ENCODE measurements at places on chromosomes 13 and 19.
A peak's percentile ranks its signal among the peaks of the same experiment; 100 is the strongest.

DNA sequence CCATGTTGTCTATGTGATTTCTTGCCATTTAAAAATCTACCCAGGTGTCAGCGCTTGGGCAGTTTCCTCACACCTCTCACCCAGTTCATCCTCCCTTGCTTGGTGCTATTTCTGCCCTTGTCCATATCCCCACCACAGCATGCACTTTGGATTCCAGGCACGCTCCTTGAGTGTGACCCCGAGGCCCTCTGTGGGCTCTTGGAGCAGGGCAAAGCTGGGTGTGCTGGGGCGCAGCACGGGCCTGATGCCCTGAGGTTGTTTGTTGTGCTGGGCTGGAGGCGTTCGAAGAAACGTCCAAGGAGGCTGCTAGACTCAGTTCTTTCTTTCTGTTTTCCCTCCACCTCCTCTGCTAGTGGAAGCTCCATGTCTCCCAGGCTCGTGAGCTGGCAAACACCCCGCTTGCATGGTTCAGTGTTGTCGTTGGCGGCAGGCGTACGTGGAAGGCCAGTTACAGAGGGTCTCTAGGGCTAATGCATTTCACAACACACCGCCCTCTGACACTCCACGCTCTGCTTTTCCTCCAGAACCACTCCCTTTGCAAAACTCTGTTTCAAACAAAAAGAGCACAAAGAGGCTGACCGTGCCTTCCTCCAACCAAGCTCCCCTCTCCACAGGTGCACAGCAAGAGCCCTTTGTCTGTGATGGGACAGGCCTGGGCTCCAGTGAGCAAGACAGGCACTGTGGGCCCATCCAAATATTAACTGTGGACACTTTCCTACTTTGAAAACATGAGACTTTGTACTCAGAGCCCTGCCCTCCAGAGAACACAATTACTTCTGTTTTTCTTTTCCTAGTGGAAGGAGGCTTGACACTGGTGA lies 117.7 kb upstream of the GJB6 start:
- no peak for DNase-seq

DNA sequence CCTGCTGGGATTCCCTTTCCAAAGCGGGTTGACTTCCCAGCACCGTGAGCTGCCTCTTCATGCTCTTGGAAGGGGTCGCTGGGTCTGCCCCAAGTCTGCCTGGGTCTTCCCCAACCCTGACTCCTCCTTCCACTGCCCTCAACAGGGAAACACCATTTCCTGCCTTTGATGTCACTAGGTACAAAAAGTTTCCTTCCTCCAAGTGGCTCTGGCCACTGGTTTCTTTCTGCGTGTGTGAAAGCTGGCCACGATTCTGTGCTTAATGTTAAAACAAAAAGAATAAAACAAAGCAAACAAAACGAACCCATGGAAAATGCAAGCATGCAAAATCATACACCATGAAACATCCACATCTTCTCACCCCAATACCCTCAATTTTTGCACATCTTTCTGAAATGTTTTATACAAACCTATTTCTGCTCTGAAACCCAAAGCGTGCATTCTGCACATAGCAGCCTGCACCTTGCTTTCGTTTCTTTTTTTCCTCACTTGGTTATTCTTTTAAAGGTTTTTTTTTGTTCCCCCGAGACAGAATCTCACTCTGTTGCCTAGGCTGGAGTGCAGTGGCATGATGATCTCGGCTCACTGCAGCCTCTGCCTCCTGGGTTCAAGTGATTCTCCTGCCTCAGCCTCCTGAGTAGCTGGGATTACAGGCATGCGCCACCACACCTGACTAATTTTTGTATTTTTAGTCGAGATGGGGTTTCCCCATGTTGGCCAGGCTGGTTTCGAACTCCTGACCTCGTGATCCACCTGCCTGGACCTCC lies 12.5 kb upstream of the TNFSF9 start:
- no peak for DNase-seq

GRCh38 chr13:113559901-113560644 lies 24.5 kb upstream of the TFDP1 start:
- no peak for DNase-seq

- peak; percentile 13 for DNase-seq
Observed at GRCh38 chr13:51861723-51862300, at the start of gene CCDC70. Gene CCDC70, plus strand, starts transcription at chr13:51861969. Its CDS starts 3,443 bp downstream, at chr13:51865412.

DNA sequence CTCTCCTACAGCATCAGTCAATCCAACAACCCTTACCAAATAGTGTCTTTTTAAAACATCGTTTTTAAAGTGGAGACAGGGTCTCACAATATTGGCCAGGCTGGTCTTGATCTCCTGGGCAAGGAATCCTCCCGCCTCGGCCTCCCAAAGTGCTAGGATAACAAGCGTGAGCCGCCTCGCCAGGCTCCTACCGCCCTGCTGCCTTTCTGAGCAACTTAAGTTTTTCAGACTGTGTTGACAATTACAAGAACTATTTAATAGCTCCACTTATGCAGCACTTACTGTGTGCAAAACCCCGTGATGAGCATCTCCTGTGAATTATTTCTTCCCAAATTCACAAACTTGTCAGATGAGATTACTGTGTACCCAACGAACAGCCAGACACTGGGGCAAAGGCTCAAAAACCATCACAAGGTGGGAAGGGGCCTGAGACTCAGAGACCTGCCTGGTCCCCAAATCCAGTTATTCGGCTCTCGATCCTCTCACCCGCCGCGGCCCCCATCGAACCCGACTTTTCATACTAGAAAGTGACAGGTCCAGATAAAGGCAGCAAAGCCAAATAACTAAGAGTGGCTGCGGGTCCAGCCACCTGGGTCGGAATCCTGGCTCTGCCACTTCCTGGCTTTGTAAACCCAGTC lies 581 bp downstream of the RPL18 start:
- DNase-seq: no peak

DNA sequence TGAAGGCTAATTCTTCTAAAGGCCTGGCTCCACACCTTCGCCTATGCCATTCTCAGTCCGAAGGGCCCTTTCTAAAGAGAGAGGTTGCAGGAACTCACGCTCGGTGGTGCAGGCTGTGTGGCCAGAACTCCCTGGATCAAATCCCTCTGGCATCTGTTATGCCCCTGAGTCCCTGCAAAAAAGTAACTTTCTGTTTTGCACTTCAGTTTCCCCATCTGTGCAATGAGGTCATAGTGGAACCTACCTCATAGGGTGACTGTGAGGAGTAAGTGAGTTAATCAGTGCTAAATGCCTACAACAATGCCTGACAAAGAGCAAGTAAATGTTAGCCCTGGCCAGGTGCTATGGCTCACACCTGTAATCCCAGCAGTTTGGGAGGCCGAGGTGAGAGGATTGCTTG lies 7.3 kb downstream of the IGSF23 start:
- DNase-seq: no peak

GRCh38 chr19:16370641-16371391 lies 46.2 kb downstream of the KLF2 start:
- DNase-seq: no peak

GRCh38 chr13:29541400-29541799 lies 54.1 kb downstream of the SLC7A1 start:
- no peak for DNase-seq

- DNase-seq: no peak
Observed at GRCh38 chr13:80196756-80197155, 144.2 kb downstream of the SPRY2 start.

- DNase-seq: no peak
Observed at GRCh38 chr13:106183410-106184065, 351.9 kb downstream of the EFNB2 start.

DNA sequence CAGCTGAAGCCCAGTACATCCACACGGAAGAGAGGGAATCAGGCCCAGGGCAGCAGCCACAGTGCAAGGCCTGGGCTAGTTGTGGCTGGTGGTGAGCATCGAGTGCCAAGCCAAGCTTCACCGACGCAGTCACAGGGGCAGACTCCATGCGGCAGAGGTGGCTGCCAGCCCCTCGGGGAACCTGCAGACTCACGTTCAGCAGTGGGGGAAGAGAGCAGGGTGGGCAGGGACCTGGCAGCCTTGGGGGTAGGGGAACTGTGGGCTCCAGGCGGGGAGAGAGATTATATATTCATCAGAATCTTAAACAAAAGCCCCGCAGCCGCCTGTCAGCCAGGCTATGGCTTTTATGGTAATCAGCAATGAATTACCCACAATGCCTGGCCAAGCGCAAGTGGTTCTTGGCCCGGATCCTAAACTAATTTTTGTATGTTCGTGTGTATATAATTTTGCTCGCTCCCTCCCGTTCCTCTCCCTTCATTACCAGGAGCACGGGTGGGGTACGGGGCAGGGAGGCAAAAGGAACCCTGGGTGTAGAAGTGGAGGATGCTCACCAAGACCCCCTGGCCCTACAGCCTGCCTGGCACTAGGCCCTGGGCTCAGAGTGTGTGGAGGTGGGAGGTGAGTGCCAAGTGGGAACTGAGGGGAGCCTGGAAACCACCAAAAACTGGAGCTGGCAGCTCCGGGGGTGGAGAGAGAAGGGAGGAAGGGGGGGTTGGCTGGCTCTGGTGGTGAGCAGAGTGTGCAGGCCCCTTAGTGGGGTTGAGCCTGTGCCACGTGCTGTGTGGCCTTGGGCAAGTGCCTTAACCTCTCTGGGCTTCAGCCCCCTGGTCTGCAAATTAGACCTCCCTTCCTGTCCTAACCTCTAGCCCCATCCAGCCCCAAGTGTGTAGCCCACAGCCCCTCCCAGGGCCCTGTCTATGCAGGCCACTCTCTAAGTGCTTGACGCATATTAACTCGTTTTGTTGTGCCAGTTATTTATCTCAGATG lies 31.9 kb downstream of the PTPRS start:
- no peak for DNase-seq

DNA sequence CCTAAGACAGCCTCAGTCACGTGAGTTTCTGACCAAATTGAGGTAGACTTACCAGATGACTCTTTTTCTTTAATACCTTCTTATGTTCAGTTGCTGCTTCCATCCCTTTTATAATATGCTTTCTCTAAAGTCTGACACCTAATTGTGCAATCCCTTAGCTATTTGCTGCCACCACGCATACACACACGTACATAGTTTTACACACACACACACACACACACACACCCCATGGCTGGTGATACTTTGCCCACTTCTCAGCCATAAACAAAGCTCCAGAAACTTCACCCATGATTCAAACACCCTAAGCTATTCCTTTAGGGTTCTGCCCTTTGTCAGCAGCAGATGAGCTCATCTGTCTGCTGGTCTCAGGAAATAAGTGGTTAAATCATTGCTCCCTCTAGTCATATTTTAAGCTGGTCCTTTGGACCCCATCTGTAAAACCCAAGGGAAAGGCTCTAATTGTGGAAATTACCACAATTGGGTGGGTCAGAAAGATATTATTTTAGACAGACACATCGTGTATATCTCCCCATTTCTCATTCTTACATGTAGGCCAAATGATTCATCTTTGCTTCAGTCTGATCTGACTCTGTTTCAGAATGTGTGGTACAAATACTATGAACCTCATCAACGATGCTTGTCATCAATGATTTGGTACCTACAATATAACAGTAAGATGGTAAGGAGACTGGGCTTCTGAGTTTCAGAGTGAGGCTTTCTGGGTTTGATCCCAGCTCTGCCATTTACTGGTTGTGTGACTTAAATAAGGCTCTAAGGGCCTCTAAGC lies 69.2 kb downstream of the NALCN start:
- no peak for DNase-seq

- DNase-seq: no peak
Observed at GRCh38 chr19:46494146-46494940, 1.3 kb downstream of the PNMA8B start.

GRCh38 chr19:37470216-37470615 lies 1.1 kb downstream of the ZNF570 start:
- DNase-seq: no peak

DNA sequence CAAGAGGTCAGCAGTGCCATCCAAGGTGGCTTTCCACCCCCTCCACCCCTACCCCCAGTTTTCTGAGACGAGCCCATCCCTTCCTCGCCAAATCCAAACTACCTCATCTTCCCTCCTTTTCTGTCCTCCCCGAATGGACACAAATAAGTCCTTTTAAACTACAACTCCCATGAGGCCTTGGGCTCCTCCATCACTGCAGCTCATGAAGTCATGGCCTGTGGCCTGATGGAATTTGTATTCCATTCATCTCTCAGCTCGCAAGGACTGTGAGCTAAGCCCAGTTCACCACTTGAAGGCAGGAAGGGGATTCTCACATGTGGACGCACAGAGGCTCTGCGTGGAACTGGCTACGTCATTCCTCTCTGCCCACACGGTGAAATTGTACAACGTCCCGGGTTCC lies 12.5 kb downstream of the PTPRH start:
- DNase-seq: no peak

DNA sequence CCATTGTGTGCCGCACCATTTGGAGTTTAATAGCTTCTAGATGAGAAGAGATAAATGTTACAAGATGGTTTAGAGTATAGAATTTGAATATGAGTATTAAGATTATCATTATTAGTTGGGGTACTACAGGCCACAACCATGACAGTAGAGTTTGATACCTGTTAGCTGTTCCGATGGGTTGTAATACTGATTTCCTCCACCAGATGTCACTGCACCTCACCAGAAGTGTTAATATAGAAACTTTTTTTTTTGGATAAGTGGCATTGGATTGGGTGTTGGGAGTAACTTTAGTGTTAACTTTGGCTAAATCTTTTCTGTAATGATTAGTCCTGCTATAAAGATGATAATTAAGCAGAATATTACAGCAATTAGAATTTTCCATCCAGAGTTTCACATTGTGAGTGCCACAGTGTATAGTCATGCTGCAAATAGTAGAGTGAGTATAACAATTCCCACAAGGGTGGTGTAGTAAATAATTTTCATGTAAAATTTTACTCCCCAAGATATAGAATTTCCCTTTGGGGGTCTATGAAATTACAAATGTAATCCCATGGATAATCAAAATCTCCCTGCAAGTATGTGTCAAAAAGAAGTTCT lies 56.3 kb downstream of the PSG3 start:
- DNase-seq: no peak

- DNase-seq: no peak
Observed at GRCh38 chr13:107847406-107847805, 367.9 kb downstream of the LIG4 start.

DNA sequence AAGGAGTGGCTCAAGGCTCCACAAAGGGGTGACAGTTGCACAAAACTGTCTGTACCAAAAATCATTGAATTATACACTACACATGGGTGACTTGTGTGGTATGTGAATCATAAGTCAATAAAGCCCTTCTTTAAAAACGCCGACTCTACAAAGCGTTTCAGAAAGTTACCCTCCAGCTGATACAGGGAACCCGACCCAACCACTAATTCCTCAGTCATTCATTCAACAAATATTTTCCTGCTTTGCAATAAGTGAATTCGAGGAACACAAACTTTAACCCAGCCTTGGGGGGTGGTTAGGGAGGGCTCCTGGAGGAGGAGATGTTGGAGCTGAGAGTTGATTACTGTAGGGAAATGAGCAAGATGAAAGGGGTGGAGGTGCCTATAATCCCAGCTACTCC lies 32.0 kb downstream of the LTBP4 start:
- DNase-seq: no peak

DNA sequence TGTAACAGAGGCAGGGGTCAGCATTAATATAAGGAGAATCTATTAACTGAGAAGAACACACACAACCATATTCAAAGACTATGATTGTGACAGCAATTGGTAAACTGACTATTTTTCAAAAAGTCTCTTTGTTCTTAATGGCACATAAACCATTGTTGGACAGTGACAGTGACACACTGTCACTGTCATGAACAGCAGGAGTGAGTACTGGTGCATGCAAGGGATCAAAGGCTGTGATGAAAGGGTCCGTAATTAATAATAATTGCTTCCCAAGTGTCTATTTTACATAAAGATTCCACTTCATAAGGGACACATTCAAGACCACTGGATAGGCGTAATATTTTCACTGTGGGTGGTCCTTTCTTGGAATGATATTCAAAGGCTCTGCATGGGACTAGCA lies 50.7 kb downstream of the LHFPL6 start:
- DNase-seq: no peak
